ENCODE measurements at places on chromosomes 3 and 15.

DNA sequence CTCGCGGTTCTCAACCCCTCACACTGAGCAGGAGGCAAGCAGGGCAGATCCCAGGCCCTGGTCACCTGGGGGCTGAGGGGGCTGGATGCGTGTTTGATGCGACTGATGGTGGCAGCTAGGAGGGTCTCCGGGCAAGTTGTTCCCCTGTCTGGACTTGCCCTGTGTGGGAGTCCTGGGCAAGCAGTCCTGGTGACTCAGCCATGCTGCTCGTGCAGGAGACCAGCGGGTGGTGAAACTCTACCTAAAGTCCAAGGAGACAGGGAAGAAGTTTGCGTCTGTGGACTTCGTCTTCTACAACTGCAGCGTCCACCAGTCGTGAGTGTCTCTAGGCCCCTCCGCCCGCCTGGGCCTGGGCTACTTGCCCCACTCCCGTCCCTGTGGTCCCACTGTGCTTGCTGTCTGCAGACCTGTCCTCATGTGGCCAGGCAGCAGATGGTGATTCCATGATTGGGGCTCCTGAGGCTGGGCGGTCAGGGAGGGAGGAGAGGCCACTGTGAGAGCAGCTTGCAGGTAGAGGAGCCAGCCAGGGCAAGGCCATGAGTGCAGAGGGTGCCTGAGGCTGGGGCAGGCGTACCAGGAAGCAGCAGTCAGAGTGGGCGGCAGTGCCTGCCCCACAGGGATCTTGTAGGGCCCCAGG is 23.1 kb downstream of the PLXNA1 start:
- no peak for DNase-seq

DNA sequence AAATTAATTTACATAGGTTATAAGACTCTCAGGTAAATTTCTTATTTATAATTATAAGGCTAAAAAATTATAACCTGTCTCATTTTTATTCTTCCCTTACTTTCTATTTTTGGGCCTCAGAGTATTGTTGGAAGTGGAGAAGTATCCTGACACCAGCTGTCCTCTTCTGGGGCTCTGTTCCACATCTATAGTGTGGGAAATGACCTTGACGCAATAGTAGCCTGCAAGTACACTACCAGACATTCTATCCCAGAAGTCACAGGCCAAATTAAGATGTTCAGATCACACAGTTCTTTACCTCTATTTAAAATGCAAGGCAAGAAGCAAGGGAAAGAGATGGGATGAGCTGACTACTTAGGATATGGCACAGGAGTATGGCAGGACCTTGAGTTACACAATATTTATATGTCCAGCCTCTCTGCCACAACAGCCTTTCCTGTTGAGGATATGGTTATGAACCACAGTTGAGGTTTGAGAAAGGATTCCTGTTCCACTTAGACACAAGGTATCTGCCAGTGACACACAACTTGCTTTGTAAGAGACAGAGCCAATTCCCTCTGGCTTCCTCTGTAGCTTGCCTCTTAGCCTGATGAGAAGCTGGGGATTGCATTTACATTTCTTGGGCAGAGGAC is 158.0 kb upstream of the IL12A start:
- no peak for DNase-seq

GRCh38 chr3:134393074-134393473 is 18.8 kb upstream of the AMOTL2 start:
- DNase-seq, result no peak

DNA sequence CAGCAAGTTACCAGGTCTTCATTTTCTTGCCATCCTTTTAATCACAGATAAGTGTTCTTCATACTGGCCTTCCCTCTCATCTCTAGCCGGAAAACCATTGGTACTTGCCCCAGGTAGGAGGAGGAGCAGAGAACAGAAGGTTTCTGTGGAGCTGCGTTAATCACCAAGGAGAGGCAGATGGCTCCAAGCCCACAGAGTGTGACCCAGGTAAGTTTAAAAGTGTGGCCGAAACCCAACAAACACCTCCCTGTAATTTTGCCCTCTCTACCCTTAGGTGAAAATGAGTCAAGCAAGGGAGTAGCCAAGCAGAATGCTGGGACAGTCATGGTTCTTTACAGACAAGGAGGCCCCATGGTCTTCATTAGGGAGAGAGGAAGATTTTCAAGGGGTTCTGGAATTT is 37.3 kb downstream of the NFKBIZ start:
- no peak for DNase-seq

Measured in Ammon's horn (tissue), 1 donor.